ENCODE measurements at places on chromosomes 3 and 15.

DNA sequence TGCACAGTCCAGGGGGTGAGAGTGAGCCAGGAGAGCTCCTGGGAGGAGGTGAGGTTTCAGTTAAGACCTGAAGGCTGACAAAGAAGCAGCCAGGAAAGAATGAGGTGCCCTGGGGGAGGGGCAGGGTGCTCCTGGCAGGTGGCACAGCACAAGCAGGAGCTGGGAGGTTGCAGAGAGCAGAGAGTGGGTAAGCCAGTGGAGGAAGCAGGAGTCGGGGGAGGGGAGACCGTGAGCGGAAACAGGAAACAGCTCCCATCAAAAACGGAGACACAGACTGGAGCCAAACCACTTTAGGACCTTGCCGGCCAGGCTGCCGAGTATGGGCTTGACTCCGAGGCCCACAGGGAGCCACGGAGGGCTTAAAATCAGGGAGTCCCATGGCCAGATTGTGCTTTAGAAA is 12.1 kb upstream of the FBLN2 start:
- no peak for DNase-seq

GRCh38 chr15:70566989-70567388 is 196.4 kb downstream of the UACA start:
- DNase-seq, result no peak

DNA sequence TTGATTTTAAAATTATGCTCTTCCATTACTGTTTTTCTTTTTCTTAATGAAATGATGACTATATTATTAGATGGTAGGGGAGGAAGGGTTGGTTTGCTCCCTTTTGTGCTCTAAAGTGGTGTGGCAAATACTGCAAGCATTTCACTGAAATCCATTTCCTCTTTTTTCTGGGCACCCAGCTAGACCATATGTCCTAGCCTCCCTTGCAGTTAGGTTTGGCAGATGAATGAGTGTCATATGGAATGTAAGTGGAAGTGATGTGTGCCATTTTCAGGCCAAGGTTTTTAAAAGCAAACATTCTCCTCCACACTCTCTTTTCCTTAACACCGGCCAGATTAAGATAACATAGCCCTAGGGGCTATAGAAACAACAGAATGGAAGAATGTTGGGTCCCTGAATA is 363.0 kb downstream of the FGF12 start:
- DNase-seq, result no peak

- DNase-seq, result no peak
Measured at GRCh38 chr3:16817197-16817596, 67.6 kb upstream of the PLCL2 start.

DNA sequence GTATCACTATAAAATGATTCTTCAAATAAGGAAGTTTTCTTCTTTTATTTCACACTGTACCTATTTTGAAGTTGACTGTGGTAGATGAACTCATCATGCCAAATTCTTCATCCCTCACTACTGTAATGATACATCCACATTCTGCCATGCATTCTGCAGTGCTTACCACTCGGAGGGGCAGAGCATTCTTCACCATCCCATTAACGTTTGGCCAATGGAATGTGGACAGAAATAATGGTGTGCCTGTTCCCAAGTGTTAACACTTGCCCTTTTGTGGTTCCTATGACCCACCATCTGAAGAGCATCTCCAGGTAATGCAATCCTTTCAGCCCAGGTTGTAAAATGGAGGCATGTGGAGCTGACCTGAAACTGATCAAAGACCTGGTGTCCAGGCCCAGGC is 18.6 kb downstream of the GOLIM4 start:
- DNase-seq, result no peak

Measured in iPS DF 6.9 (cell line).